Stimulated activated CD8-positive, alpha-beta memory T cell treated with anti-CD3 and anti-CD28 coated beads, Interleukin-7, amount 100 ng/mL, for 48 hours (primary cell): ENCODE measurements at places on chromosomes 3 and 15.

GRCh38 chr15:87135109-87135508 lies 1055.4 kb downstream of the AGBL1 start:
- DNase-seq, result no peak

- DNase-seq, result no peak
Observed at GRCh38 chr15:76625267-76625666, 279.9 kb downstream of the SCAPER start.

- DNase-seq, result no peak
Observed at GRCh38 chr3:184710870-184711492, 883 bp downstream of the MAGEF1 start.

DNA sequence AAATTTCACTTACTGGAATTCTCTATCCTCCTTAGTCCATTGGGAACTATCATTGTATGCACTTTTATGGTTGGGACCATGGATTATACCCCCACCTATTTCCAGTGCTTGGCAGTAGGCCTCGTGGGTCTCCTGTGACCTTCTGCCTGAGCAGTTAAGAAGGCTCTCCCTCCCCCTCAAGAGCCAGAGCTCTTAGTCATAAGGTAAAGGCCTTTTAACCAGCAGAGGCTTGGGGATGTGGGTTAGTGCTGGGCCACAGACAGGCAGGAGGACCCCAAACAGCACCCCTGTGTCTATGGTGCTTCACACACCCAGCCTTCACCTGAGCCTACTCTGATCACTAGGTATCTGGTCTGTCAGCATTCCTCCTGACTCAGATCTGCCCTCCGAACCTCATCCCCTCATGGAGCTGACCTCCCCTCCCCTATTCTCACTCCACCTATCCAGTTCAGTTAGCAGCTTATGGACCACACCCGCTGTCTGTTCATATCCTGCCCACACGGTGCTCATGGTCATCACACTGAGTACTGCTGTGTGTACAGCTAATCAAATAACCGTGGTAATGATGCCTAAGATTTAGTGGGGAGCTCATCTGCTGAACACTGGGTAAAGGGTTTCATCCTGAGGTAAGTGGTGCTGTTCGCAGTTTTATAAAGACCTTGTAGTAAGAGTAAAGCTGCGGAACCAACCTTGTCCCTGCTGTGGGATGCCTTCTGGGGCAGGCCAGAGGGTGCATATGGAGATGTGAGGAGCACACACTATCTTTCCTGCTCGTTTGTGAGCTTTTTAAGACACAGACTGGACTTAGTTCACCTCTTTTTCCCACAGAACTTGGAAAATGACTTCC lies 40.9 kb downstream of the KLHL18 start:
- DNase-seq, result no peak

DNA sequence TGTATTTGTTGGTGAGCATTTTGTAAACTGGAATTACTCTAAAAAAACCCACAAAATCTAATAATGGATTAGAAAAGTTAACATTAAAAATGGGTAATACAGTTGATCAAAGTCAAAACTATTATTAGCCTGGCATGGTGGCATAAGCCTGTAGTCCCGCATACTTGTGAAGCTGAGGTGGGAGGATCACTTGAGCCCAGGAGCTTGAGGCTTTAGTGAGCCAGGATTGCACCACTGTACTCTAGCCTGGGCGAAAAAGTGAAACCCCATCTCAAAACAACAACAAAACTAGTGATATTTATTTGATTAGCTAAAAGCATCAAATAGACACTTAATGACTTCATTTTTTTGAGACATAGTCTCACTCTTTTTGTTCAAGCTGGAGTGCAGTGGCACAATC lies 3.6 kb downstream of the SNX1 start:
- DNase-seq, result no peak

DNA sequence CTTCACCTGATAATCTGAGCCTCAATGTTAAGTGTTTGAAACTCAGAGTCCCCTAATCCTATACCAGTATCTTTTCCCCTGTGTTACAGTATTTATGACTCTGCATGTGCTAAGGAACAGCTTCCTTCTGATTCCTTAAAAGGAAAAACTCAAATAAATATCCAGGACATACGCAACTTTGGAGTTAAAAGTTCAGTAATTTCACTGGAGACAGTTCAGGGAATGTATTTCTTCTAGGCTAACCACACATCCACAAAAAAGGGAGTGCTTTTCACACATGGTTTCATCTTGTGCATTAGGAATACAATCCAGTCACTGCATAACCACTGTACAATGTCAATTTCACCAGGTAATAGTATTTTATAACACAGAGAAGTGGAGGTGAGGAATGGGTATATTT lies 31.0 kb downstream of the PGBD4 start:
- DNase-seq, result no peak

- no peak for DNase-seq
Observed at GRCh38 chr3:10434938-10435336, 70.4 kb downstream of the ATP2B2 start.

DNA sequence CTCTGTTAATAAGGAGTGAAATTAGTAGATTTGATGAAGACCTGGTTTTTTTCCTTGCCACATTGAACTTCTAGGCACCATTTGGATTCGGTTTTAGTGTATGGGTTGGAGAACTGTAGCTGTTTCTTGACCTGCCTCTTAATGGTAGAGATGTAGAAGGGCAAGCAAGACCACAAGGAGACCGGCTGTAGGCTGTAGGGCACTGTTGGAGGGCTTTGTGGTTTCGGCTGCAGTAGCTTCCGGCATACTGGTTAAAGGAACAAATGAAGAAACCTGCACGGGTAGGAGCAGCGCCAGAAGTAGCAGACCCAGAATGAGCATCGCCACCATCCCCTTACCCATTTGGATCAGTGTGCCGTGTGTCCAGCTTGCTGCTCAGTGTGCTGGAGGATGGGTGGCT lies 7.9 kb downstream of the PCLAF start:
- DNase-seq, result no peak

GRCh38 chr3:100896994-100897393 lies 96.2 kb downstream of the ABI3BP start:
- DNase-seq, result no peak

DNA sequence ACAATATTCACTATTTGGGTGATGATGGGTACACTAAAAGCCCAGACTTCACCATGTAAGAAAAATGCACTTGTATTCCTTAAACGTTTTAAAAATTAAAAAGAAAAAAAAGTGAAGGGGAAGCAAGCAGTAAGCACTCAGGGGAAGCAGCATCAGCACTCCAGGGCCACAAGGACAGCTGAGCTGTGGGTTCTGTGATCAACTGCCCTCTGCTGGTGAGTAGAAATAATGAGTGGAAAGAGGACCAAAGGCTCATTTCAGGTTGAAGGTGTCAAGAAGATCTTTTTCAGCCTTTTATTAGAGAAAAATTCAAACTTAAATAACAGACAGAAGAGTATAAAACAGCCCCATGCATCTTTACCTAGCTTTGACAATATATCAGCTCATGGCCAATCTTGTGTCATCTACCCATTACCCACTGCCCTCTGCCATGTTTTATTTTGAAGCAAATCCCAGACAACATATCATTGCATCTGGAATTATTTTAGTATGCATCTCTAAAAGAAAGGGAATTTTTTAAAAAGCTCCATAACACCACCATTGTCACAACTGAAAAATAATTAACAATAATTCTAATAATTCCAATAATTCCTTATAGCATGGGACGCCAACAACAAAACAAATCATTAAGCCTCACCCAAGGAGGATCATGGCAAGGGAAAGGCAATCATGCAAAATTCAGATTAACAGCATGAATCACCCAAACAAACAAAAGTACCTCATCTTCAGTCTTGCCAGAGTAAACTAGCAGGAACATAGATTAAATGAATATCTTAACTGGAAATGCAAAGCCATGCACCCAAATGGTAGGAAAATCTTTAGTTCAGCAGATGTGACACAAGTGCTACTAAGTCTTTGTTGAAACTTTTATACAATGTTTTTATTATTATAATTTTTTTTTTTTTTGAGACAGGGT lies 42.5 kb downstream of the TAMM41 start:
- DNase-seq, result no peak

GRCh38 chr3:150372722-150373121 lies 35.4 kb upstream of the TSC22D2 start:
- no peak for DNase-seq

DNA sequence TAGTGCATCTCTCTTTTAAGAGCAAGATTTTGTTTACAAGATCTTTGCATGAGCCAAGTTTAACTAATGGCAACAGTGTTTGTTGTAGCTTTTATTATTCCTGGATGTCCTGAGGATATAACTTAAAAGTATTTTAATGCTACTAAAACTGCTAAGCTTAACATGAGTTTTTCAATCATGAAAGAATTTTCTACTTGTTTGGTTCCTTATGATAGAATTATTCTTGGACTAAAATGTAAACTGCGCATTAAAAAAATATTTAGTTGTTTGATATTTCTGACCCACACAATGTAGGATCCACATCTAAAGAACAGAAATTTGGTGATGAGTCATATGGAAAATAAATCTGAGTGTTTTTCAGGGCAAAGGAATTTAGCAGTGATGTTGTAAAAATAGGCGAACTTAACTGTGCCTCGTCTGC lies 70.8 kb downstream of the RAP2B start:
- DNase-seq, result no peak

- DNase-seq, result no peak
Observed at GRCh38 chr3:188415196-188415595, 261.2 kb downstream of the LPP start.

DNA sequence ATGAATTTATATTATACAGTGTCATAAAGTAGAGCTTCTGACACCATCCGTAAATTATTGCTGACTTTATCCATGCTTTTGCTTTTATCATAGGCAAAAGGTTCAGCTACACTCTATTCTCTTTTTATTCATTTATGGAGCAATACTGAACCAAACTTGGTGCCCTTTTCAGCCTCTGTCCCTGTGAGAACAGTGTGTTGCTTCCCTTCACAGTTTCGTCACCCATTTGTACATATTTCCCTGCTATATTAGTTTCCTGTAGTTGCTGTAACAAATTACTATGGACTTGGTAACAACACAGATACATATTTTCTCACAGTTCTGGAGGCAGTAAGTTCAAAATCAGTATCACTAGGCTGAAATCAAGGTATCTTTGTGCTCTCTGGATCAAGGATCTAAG lies 2.8 kb upstream of the RPL24 start:
- DNase-seq, result no peak

DNA sequence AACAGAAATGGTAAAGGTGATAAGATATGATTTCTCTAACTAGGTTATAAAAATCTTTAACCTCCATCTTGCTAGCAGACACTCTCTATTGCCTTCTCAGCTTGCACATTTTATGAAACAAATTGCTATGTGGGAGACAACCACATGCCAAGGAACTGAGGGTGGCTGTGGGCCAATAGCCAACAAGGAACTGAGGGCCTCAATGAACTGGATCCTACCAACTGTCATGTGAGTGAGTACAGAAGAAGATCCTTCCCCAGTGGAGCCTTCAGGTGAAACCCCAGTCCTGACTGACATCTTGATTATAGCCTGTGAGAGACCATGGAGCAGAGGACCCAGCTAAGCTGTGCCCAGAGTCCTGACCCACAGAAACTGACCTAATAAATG lies 129.2 kb upstream of the LRIG1 start:
- DNase-seq, result no peak

DNA sequence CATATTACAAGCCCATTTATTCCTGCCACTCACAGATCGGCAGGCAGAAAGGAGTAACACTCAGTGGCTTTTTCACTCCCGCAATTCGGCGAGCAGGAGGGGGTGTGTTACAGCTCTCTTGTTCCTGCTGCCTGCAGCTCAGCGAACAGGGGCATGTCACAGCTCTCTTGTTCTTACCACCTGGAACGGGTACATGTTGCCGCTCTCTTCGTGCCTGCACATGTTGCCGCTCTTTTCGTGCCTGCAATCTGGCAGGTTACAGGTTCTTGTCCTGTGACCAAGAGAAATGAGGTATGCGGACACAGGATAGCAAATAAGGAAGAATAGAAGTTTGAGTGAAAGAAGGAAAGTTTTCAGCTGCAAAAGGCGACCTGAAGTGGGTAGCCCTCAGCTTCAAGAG lies 761.4 kb downstream of the NAALADL2 start:
- DNase-seq, result no peak

DNA sequence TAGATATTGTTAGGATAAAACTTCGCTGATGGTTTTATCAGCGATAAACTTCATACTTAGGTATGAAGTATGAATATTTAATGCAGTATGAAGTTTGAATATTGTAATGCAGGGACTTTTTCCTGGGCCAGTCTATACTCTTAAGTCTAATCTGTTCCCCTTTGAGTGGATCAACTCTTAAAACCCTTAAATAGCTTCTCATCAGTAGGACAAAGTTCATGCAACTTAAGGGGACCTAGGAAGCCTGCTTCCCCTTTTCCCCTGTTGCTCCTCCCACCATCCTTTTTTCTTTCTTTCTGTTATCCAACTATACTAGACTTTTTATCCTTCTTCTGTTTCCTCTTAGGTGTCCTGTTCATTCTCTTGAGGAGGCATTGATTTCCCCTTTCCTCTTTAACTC lies 78.7 kb downstream of the MITF start:
- DNase-seq, result no peak

- no peak for DNase-seq
Observed at GRCh38 chr3:94310341-94311135, 247.7 kb downstream of the NSUN3 start.

- no peak for DNase-seq
Observed at GRCh38 chr3:169662843-169663160, 710 bp downstream of the MECOM start.

GRCh38 chr15:69585937-69586336 lies 133.3 kb downstream of the RPLP1 start:
- no peak for DNase-seq

DNA sequence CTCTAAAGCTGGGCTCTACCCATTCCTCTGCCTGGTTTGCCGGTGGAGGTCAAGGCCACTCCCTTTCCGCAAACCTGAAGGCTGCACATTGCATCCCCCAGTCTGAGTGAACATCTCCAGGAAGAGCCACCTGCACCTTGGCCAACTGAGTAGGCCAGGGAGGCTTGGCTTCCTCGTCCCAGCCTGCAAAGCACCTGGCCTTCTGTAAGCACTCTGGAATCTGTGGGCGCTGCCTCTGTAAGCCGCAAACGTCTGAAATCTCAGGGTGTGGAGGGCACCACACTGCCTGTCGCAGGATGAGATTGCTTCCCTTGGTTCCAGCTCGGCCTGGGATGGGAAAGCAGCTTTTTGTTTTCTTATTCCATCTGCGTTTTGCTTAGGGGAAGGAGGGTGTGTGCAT lies 81.3 kb downstream of the SEC22A start:
- no peak for DNase-seq

DNA sequence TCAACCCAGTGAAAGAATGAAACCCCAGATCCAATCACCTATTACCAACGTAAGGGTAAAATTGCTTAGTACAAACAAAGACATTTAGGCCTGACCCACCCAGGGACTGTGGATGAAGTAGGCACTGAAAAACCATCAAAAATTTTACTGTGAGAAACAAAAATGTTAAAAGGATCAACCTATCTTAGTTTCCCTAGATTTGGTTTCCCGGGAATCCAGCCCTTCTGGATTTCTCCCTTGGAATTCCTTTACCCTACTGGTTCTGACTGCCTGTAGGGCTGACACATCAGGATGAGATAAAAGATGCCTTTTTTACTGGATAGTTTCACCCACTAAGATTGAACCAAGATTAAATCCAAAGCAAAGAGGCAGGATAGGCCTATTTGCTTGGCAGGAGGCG lies 102.7 kb downstream of the SCAPER start:
- DNase-seq, result no peak

GRCh38 chr3:141431411-141432378 lies 55.1 kb upstream of the RASA2 start:
- no peak for DNase-seq

GRCh38 chr15:78998526-78998925 lies 53.7 kb upstream of the CTSH start:
- no peak for DNase-seq
